ENCODE measurements at places on chromosomes 11 and 22.

- DNase-seq: no peak
Observed at GRCh38 chr22:33002035-33002434, 56.1 kb downstream of the SYN3 start.

DNA sequence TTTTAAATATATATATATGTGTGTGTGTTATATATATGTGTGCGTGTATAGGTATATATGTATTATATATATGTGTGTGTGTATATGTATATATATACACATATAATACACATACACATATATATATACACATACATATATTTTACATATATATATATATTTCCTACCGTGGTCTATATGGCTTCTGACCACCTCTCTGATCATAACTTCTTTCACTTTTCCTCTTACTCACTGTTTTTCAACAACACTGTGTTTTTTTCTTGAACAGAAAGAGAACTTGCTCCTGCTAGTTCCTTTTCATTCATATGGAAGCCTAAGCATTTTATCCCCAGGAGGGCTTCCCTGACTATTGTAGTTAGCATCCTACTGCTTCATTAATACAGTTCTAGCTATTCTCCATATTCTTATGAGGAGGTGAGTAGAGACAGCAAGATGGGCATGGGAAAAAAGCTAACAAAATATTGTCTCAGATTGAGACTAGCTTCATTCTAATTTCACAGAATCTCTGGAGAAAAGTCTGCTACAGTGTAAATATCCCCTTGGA is 38.5 kb upstream of the CTSC start:
- DNase-seq: no peak

DNA sequence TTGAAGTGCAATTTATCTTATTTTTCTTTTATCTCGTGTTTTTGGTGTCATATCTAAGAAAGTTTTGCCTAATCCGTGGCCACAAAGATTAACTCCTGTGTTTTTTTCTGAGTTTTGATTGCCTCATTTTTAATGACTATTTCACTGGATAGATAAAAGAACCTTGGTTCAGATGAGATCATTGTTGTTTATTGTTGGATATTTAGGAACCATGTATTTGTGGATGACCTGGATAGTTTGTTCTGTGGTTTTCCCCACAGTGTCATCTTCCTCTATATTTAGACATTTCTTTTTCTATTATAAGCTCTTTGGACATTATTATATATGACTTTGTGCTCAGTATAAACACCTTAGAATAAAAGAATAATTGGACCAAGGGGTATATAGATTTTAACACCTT is 37.2 kb downstream of the PPP6R3 start:
- DNase-seq: no peak

DNA sequence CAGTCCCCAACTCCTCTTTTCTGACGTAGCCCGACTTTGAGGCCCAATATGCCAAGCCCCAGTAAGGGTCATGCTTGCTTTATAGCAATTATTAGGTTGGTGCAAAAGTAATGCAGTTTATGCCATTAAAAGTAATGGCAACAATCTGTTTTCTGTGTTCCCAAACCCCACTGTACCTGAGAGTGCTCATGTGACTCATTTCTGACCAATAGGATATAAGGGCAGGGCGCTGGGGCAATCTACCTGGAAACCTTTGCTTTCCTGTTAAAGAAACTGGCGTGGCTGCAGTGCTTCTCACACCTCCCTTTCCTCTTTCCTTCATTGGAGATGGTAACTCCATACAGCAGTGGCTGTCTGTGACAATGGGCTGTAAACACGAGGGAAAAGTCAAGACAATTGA is 78.9 kb upstream of the MPPED2 start:
- no peak for DNase-seq

GRCh38 chr11:77150836-77151235 is 22.8 kb downstream of the MYO7A start:
- no peak for DNase-seq

GRCh38 chr11:117290809-117291396 is at the start of gene BACE1-AS:
Gene BACE1-AS, plus strand, starts transcription at chr11:117291346.
- no peak for DNase-seq

DNA sequence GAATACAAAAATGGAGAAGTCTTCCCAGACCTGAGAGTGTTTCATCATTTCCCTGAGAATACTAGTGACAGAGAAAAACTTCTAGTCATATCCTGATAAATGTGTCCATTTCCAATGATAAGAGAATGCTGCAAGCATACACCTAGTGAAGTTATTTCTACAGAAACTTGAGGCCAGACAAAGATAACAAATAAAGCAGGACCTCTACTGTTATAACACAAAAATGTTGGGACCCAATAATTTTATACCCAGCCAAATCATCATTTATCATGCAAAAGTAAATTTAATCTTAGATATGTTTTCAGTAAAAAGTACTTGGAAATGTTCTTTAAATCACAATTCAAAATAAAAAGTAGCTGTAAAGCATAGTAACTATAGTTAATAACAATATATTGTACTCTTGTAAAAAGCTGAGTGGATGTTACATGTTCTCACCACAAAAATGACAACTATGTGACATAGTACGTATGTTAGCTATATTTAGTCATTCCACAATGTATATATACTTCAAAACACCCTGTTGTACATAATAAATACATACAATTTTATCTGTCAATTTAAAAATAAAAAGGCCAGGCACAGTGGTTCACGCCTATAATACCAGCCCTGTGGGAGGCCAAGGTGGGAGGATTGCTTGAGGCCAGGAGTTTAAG is 12.6 kb downstream of the RRAS2 start:
- DNase-seq: no peak

GRCh38 chr22:25602916-25603315 is 38.4 kb downstream of the GRK3 start:
- no peak for DNase-seq

DNA sequence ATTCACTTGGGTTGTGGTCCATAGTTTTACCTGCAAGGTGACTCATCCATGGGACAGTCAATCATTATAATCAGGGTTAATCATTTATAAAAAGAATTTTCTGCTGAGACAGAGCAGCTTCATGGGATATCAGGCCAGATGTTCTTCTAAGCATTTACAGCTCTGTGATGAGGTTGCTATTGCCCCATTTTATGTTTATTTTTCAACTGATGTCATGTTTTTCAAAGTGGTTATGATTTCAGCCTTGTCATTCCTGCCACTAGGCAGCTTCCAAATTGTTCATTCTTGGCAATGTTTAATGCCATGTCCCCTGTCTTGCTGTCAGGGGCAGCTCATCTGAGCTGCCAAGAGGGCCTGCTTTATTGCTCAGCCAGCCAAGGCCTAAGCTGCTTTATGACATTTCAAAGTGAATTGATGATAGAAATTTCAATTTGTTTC is 35.9 kb upstream of the ZBED5 start:
- no peak for DNase-seq

- DNase-seq: peak; percentile 36
Observed at GRCh38 chr11:120715239-120715638, 203.7 kb downstream of the GRIK4 start.

GRCh38 chr11:46856605-46857343 is 10.7 kb upstream of the CKAP5 start:
- no peak for DNase-seq

GRCh38 chr11:100004541-100004940 is 682.5 kb upstream of the ARHGAP42 start:
- no peak for DNase-seq

- DNase-seq: no peak
Observed at GRCh38 chr11:101487775-101488174, 96.0 kb downstream of the TRPC6 start.

DNA sequence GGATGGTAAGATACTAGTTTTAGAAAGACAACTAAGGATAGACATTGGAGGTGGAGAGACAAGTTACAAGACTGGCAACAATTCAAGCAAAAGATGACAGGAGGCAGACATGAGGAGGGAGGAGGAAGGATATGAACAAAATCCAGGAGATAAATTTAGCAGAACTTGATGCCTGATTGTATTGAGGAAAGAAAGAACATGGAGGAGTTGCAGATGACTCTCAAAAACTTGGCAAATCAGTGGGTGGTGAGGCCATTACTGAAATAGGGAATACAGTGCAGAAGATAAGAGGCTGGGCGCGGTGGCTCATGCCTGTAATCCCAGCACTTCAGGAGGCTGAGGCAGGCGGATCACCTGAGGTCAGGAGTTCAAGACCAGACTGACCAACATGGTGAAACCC is 2.7 kb upstream of the UPB1 start:
- no peak for DNase-seq

GRCh38 chr11:86896441-86896841 is 58.8 kb downstream of the FZD4 start:
- DNase-seq: no peak

DNA sequence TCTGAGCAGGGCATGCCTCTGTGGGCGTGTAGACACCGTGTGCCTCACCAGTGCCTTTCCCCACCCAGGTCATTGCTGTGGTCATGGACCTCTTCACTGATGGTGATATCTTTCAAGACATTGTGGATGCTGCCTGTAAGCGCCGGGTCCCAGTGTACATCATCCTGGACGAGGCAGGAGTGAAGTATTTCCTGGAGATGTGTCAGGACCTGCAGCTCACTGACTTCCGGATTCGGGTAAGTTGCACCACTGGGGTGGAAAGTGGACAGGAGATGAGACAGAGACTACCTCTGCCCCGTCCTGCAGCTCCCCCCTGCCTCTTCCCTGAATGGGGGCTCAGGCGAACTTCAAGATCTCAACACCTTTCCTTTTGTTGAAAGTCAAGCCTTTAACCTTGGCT is 24.3 kb downstream of the FAM83F start:
- DNase-seq: no peak

DNA sequence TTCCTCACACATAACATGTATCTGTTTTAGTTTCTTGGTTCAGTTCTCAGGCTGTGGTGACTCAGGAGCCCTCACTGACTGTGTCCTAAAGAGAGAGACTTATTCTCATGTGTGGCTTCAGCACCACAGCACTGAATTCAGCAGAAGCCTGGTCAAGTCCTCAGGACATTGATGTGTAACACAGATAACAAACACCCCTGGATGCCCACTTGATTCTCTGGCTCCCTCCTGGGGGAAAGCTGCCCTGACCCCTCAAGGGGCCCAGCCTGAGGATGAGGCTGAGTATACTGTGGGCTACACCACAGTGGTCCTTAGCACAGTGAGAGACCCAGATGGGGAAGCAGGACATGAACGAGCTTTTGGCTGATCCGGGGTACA is 87.2 kb upstream of the VPREB1 start:
- DNase-seq: no peak

DNA sequence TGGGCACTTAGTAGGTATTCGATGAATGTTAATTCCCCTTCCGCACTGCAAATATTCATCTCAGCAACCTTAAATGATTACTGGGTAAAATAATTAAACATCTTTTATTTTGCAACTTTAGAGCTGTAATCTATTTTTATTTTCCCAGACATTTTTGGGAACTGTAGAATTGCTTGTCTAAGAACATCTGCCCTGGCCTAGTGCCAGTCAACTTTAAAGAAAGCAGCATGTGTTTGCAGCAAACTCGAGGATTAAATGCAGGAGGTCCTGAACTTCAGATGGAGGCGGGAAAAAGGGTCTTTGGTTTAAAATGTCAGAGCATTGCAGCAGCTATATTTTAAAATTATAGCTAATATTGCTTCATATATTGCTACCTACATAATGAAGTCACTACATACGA is 190.0 kb downstream of the PGR start:
- DNase-seq: no peak

- DNase-seq: peak; percentile 40
Observed at GRCh38 chr11:130131961-130132850, 27.4 kb upstream of the ST14 start.

- no peak for DNase-seq
Observed at GRCh38 chr11:65133724-65134123, 595 bp downstream of the SYVN1 start.

DNA sequence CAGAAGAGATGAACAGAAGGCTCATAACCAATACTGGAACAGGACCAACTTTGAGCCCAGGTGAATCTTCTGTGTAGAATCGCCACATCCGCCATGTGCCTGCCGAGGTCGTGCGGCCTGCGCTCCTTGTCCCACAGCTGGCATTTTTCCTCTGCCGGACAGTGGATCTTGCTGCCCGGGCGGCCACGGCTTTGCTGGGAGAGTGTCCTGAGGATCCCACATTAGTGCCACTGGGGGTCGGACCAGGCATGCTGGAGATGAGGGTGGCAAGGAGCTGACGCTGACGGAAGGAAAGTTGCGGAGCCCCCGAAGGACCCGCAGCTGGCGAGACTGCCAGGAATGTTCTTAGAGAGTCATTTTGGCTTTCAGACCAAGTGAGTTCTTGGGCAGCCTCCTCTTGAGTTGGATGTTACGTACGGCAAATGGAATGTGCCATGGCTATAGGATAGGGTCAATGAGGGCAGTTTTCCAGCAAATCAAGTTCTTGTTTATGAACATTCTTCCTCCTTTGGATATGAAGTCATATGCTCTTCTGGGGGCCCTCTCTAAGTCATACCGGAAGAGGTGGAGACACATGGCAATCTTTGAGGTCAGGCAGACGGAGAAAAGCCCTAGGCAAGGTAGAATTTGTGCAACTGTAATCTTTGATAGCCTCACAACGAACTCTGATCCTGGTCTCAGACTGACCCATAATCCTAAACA is 57.4 kb upstream of the NUP160 start:
- DNase-seq: no peak

- DNase-seq: no peak
Observed at GRCh38 chr22:31253949-31254348, 38.3 kb downstream of the PIK3IP1 start.

DNA sequence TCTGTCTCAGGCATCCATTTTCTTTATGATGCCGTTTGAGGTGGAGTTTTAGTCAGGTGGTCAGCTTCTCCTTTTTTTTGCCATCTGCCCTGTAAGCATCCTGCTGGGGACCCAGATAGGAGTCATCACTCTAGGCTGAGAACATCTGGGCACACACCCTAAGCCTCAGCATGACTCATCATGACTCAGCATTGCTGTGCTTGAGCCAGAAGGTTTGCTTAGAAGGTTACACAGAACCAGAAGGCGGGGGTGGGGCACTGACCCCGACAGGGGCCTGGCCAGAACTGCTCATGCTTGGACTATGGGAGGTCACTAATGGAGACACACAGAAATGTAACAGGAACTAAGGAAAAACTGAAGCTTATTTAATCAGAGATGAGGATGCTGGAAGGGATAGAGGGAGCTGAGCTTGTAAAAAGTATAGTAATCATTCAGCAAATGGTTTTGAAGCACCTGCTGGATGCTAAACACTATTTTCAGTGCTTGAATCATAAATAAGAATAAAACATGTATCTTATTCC is 10.9 kb upstream of the HBE1 start:
- peak; percentile 39 for DNase-seq

- DNase-seq: no peak
Observed at GRCh38 chr11:62853279-62853965, 14.0 kb upstream of the WDR74 start.

- DNase-seq: no peak
Observed at GRCh38 chr11:79672786-79673185, 232.0 kb upstream of the TENM4 start.

DNA sequence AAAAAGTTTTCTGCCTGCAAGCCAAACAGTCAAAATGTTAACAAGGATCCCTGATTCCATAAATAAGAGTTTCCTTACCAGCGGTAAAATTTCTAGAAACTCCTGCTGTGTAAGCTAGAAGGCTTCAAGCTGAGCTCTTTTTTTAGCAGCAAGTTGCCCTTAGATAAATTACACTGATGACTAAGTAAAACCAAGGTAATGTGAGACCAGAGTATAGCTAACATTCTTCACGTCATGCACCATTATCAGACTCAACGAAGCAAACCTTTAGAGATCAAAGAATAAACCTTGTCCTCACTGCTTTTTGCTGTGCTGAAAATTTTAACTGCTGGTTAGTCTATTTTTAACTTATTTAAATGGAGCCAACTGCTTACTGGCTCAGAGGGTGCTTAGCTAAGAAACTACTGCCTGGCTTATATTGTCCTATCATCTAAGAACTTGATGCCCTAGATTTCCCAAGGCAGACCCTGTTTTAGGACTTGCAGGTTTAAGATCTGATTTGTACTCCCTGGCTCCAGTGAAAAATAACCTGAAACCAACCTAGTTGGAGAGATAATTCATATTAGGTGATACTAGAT is 900.7 kb downstream of the JRKL start:
- no peak for DNase-seq
